Epithelial cell of proximal tubule (primary cell): ENCODE measurements at places on chromosomes 1 and 21. TPM values are rescaled to one million over a fixed set of nuclear protein-coding genes. Genes with fewer than 3 reads are reported as not detected.

GRCh38 chr1:232951180-232951579 is 769 bp downstream of the NTPCR start:
- DNase-seq: no peak

GRCh38 chr1:6959491-6959890 is 174.2 kb downstream of the CAMTA1 start:
- DNase-seq: no peak

DNA sequence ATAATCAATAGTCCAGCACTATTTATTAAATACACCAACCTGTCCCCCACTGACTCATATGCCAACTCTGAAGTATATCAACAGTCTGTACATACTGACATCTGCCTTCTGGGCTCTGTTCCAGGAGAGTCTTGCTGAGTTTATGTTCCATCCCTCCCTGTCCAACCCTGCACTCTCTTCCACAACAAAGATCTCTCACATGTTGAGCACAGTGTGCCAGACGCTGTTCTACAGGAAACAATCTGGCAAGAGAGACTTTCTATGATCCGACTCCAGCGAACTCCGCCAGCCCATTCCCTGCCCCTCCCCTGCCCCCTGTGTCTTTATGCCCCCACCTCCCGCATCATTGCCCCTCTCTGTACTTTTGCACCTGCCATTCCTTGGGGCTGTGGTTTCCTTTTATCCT is 3.4 kb downstream of the LACTBL1 start:
- DNase-seq: no peak

DNA sequence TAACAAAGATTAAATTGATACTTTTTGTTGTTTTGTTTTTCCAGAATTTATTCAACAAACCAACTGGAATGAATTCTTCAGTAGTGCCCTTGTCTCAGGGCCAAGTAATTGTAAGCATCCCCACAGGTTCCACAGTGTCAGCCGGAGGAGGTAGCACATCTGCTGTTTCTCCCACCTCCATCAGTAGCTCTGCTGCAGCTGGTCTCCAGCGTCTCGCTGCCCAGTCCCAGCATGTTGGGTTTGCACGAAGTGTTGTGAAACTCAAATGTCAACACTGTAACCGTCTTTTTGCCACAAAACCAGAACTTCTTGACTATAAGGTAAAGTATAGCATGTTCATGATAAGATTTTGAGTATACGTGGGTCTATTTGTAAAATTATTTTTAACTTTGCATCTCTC is 118.5 kb downstream of the ZMYM4 start:
- DNase-seq: no peak

DNA sequence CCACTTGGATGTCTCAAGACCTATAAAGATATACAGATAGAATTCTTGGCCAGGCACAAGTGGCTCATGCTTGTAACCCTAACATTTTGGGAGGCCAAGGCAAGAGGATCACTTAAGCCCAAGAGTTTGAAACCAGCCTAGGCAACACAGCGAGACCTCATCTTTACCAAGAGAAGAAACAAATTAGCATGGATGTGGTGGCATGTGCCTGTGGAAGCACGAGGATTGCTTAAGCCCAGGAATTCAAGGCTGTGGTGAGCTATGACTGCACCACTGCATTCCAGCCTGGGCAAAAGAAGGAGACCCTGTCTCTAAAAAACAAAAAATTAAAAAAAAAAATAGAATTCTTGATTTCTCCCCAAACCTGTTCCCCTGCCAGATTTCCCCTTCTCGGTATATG is 8.3 kb downstream of the ASAP3 start:
- no peak for DNase-seq

GRCh38 chr1:100752791-100753190 is 33.2 kb downstream of the VCAM1 start:
- DNase-seq: no peak

Gene SPRR2E
- total RNA-seq: not detected in 2 replicates

Gene SFN
- total RNA-seq: 213 and 239 TPM in 2 replicates

DNA sequence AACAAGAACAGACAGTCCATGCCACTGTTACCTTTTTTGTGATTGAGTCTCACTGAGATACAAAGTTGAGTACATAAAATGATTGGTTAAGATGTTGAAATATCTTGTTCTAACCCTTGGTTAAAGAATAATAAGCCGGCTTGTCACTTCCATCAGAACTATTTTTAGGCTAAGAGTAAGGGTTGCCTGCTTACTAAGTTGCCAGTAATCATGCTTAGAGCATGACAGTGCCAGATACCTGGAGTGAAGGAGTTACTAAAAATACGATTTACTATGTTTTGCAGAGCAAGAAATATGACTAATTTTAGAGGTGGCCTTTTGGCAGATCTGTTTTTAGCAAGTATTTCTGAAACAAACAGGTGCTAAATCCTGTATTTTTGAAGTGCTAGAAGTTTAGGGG is 6.0 kb downstream of the HUNK start:
- peak; percentile 83 for DNase-seq

- DNase-seq: no peak
Measured at GRCh38 chr1:24491577-24492360, 10.9 kb upstream of the RCAN3 start.

DNA sequence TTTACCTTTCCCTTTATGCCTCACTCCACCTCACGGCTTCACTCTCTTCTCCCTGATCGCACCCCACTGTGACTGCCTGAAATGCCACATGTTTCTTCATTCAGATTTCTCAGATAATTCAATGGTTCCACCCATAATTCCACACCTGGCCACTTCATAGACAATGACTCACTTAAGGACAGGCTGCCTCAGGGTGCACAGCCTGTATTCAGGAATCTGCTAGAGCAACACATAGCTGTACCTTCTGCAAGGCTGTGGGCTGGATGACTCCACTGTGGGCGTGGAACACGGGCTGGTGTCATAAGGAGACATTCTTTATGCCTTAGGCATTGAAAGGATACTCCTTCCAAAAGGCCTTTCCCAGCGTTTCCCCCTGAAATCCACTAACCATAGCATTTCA is 36.1 kb downstream of the L1TD1 start:
- DNase-seq: peak; percentile 33

Gene GNG4
- 0.12 and 0.43 TPM in 2 replicates for total RNA-seq

- DNase-seq: peak; percentile 94
Measured at GRCh38 chr1:98991127-98992012, 13.3 kb downstream of the PLPPR5 start.

DNA sequence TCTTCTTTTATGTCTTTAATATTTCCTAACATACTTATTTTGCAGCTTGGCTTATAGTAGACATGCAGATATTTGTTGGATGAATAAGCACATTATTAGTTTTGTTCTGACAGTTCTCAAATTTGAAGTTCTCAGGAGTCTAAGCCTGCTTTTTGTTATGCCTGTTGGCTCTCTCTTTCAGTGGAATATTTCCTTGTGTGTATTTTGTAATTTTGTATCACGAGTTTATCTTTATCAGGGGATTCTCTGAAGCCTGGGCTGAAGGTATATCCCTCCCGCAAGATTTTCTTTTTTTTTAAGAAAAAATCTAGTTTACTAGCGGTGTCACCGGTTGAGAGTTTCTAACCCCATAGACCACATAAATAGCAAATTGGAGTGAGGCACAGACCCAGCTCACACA is 105.9 kb downstream of the RGL1 start:
- no peak for DNase-seq

GRCh38 chr1:30801771-30802198 is 44.2 kb upstream of the LAPTM5 start:
- DNase-seq: no peak

GRCh38 chr1:95309031-95309471 is 75.0 kb downstream of the RWDD3 start:
- no peak for DNase-seq

DNA sequence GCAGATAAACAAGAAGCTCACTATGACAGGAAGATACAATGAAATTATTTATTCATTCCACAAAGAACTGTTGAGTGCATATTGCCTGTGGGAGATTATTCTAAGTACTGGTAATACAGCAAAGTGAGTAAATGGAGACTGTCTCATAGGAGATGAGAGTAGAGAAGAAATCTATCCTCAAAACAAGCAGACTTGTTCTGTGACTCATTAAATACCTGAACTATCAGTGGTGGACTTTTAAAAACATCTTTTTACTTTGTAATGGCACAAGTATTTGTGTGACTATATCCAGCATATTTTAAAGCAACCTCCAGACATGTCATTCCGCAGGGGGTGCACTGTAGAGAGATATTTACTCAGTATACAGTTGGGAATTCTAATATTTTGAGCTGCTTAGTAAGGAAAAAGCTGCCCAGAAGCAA is 259.2 kb downstream of the FMN2 start:
- no peak for DNase-seq

Gene PPIAL4G
- total RNA-seq: not detected in 2 replicates

Gene IPO9
- 16.3 and 21.7 TPM in 2 replicates for total RNA-seq

DNA sequence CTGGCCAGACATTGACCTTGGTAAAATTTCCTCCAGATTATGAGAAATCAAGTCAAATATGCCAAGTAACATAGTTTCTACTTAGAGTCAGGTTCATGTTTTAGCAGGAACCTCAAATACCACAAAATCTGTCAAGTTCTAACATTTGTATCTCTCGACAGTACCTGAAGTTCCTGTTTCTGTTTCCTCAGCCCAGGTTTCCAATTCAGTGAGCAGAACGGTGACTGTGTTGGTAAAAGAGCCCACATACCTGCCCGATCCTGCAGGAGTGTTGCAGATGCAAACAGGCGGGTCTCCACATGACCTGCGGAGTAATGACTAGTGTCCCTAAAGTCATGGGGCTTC is 57.9 kb upstream of the LGALS8 start:
- no peak for DNase-seq

Gene ZNF687
- 14.0 and 16.9 TPM in 2 replicates for total RNA-seq

Gene MTARC1
- total RNA-seq: 3.9 and 12.0 TPM in 2 replicates

Gene RNF186
- total RNA-seq: not detected in 2 replicates

GRCh38 chr1:109300650-109301151 is 6.1 kb downstream of the MYBPHL start:
- no peak for DNase-seq

Gene LPAR3
- 1.2 and 1.8 TPM in 2 replicates for total RNA-seq

DNA sequence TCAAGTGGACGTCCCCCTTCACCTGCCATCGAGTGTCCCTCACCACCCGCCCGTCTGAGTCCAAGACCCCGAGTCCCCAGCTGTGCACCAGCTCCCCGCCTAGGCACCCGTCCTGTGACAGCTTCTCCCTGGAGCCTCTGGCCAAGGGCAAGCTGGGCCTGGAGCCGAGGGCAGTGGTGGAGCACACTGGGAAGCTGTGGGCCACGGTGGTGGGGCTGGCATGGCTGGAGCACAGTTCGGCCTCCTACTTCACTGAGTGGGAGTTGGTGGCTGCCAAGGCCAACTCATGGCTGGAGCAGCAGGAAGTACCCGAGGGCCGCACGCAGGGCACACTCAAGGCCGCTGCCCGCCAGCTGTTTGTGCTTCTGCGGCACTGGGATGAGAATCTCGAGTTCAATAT is 63.2 kb downstream of the VWA5B1 start:
- no peak for DNase-seq

GRCh38 chr1:159441360-159441759 is 1.8 kb downstream of the OR10J1 start:
- DNase-seq: no peak

Gene LMOD1
- total RNA-seq: not detected in 2 replicates

DNA sequence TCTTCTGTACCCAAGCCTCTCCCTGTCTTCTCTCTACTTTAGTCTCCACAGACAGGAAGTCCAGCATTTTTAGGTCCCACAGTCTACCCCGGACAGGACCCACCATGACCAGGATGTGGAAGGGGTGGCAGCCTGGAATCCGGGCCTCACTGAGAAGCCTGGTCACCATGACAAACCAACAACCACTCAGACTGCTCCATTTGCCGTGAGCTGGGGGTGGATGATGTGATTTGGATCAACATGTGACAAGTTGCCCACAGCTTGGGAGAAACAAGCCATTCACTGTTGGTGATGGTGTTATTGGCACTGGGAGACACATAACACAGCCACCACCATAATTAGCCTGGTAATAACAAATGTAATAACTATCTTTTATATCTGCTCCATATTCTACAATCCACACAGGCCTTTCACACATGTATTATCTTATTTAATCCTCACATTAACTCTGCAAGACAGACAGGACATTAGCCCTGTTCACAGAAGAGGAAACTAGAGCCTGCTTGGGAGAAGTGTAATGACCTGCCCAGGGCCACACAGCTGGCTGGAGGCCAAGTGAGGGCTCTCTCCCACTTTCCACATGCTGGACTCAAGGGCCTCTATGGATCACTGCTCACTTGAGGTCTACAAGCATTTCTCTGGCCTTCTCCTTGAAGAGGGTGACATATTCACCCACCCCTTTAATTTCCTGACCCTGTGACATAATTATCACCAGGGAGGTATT is 22.9 kb downstream of the MEF2D start:
- no peak for DNase-seq

DNA sequence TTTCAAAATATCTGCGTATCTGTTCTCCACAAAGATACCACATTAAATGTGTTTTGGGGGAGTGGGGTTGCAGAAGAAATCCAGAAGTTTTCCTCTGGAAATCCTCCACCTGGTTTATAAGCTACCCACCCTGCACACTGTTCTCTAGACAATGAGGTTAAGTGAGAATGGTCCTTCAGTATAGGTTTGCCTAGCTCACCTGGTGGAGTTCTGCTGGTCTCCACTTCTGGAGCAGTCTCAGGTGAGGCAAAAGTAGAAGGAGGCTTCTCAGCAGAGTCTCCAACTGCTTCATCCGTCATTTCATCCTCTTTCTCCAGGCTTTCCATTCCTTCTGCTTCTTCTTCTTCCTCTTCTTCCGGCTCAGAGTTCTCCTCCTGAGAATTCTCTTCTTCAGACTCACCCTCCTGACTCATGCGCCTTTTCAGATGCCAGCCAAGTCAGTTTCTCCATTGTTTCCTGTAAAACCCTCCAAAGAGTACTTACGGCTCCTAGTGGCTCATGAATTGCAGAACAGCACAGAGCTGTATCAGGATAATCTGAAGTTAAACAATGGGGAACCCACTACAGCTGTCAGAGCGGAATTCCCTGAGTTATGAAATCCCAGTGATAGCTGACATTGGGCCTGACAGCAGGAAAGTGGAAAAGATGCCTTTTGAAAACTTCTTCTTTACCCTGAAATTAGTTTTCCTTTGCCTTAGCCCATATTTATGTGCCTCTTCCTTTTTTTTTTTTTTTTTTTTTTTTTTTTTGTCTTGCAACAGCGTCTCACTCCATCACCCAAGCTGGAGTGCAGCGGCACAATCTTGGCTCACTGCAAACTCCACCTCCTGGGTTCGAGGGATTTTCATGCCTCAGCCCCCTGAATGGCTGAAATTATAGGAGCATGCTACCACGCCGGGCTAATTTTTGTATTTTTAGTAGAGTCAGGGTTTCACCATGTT is 38.5 kb downstream of the MSTO1 start:
- peak; percentile 80 for DNase-seq

Gene NPHS2
- total RNA-seq: not detected in 2 replicates

GRCh38 chr1:1157914-1158710 is 15.6 kb upstream of the TTLL10 start:
- no peak for DNase-seq

Gene FAM131C
- total RNA-seq: 0.46 TPM in 1 of 2 replicates, not detected in the other

DNA sequence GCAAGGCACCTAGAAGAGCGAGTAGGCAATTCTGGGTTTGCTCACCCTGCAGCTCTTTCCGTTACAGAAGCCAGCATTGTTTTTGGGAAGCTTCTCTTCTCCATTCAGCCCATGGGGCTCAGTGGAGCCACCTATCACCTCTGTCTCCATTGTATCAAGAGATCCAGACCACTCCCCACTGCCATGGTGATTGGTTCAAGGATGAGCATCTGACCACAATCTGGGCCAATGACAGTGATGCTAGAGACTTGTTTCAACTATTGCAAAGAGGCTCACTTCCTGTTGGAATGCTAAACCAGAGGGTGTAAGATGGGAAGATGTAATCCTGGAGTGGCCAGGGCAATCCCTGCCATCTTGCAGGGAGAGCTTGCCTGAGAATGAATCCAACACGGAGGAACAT is 6.6 kb downstream of the SPATA21 start:
- no peak for DNase-seq
